ENCODE measurements at places on chromosomes 7 and 10.

DNA sequence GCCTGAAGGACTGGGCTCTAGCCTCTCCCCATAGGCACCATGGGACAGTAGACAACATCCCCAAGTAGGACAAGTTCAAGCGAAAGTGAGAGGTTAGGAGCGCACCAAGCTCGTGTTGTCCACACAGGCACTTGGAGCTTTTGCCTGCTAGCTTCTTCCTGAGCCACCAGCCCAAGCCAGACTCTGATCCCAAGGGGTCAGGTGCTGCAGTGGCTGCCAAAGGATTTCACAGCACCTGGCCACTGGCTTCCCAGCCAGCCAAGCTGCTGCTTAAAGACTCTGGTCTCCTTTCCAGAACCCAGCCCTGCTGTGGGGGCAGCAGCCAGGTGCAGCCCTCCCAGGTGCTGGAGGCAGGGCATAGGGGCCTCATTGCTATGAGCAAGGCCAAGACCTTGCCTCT, 33.0 kb upstream of the UNC5B start:
- no peak for DNase-seq

- no peak for DNase-seq
Observed at GRCh38 chr7:471866-472639, 47.6 kb downstream of the PDGFA start.

DNA sequence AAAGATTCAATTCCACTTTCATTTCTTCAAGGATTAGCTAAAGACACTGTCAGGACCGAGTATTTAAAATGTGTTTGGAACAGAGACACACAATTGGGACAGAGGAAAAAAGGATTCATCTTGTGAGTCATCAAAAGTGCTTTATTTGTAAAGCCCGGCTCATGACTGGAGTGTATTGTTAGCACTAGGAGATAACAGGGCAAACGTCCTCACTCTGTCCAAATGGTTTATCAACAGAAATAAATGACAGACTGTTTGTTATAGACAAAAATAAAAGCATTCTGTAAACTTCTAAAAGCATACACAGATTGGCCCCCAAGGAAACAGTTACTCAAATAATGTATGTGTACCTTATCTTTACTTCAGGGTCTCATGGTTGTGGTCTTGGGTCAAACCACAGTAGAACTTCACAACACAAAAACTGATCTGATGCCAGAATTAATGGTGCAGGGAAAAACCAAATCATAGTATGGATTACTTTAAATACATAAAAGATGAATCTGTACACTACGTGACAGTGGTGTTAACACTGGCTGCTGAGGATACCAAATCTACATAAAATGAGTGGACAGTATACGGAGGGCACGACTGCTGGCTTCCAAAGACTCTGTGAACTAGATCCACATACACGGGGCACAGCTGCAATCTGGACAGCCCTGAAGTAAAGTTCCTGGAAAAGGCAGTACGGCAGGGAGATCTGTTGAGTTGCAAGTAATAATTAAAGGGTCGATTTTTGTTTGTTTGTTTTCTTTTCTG, 179.4 kb downstream of the PIP4K2A start:
- DNase-seq, result no peak

DNA sequence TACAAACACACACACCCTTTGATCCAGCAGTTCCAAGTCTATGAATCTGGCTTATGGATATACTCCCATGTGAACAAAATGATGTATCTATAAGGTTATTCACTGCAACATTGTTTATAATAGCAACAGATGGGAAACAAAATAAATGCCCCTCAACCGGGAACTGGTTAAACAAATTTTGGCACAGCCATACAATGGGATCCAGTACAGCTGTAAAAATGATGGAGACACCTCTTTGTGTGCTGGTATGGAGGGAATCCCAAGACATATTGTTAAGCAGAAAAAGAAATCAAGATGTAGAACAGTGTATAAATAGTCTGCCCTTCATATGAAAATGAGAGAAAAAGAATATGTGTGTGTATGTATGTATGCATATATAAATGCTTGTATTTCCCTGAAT, 155.5 kb downstream of the SNX10 start:
- no peak for DNase-seq

GRCh38 chr10:129104266-129105045, 362.6 kb upstream of the MGMT start:
- DNase-seq, result no peak

GRCh38 chr10:60212195-60212594, 177.5 kb downstream of the ANK3 start:
- DNase-seq, result no peak

DNA sequence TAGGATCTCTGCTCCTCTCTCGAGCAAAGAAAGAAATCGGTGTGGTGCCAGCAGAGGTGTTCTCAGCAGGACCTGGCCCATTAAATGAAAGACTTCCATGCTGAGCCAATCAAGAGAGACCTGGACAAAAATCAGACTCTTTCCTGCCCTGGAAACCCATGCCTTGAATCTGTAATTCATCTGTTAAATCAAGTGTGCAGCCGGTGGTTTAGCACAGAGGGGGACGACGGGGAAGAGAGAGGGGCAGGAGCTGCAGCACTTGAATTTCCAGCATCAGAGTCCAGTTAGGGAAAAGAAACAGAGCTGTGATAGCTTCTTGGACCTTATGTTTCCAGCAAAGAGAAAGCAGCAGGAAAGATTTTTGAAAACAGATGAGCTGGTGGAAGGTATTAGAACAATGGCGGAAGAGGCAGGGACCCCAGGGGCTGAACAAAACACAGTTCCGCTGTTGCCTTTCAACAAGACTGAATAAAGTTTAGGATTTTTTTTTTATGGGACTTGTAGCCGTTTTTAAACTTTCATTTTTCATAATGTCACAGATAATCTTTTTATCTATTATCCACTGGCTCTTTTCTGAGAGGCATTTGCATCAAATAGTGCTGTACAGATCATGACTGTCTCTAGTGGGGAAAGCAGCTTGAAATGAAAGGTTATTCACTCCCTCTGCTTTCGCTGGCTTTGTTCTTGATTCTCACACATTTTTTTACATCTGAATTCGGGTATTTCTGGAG, 543.6 kb upstream of the GALNT17 start:
- DNase-seq, result no peak

DNA sequence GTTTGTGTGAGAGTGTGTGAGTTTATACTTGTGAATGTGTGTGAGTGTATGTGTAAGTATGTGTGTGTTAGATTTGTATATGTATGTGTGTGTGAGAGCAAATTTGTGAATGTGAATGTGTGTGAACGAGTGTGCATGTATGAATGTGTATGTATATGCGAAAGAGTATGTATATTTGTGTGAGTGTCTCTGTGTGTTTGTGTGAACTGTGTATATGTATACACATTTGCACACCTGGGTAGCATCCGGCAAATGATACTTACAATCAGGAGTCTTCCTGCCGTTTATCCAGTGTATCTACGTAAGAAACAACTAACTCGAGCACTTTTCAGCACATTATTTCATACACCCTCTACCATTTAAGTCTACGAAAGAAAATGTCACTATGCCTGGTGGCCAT, 487.4 kb downstream of the TNS3 start:
- no peak for DNase-seq

DNA sequence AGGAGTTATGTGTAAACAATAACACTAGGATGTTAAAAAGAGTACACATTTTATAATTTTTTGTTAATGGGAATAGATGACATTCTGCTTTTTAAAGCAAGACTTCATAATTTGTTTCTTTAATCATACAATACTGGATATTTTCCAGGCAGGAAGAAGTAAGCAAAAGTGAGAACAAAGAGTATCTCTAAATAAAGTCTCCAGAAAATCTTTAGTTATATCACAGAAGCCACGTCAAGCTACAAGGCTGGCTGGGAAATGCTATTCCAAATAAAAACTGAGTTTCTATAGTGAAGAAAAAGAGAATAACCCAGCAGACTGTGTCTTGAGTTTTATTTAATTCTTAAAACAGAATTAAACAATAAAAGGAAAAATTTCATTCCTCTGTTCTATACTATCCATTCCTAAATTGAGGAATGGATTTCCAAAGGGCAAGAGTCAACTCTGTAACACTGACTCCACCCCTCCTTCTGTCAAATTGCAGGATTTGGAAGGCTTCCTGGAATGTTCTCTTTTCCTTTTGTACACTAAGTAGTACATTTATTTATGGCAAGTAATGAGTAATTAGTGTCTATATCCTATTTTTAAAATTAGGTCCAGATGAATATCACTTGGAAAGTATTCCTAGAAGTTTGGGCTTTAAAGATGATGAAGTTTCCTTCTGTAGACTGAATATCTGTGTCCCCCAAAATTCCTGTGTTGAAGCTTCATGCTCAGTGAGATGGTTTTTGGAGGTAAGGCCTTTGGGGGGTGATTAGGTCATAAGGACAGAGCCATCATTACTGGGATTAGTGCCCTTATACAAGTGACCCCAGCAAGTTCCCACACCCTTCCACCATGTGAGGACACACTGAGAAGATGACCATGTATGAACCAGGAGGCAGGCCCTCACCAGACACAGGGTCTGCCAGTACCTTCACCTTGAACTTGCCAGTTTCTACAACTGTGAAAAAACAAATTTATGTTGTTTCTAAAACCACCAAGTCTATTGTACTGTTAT, 290.9 kb downstream of the CRPPA start:
- DNase-seq, result no peak

GRCh38 chr7:4181446-4181845, 500.6 kb upstream of the FOXK1 start:
- no peak for DNase-seq

GRCh38 chr10:98100476-98100875, 34.0 kb upstream of the R3HCC1L start:
- no peak for DNase-seq

DNA sequence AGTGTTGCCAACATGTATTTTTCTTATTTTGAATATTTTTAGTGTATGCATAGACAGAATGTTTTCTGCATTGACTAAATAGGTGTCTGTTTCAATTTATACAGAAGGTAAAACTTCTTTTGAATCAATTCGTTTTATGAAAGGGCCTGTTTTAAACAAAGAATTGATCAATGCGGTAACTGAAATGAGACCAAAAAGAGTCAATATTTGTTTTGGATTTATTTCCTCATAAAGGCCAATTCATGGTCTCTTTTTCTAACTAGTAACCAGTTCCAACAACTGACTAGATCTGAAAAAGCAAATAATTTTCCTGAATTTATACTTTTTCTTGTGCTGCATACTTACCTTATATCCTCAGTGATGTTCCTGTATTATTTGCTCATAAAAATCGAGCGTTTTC, 320.5 kb downstream of the DGKB start:
- no peak for DNase-seq

GRCh38 chr7:105806592-105807447, 69.6 kb downstream of the ATXN7L1 start:
- no peak for DNase-seq

GRCh38 chr10:48555310-48556042, 49.4 kb downstream of the ARHGAP22 start:
- DNase-seq, result no peak

- no peak for DNase-seq
Observed at GRCh38 chr7:145957160-145957890, 159.3 kb upstream of the CNTNAP2 start.

DNA sequence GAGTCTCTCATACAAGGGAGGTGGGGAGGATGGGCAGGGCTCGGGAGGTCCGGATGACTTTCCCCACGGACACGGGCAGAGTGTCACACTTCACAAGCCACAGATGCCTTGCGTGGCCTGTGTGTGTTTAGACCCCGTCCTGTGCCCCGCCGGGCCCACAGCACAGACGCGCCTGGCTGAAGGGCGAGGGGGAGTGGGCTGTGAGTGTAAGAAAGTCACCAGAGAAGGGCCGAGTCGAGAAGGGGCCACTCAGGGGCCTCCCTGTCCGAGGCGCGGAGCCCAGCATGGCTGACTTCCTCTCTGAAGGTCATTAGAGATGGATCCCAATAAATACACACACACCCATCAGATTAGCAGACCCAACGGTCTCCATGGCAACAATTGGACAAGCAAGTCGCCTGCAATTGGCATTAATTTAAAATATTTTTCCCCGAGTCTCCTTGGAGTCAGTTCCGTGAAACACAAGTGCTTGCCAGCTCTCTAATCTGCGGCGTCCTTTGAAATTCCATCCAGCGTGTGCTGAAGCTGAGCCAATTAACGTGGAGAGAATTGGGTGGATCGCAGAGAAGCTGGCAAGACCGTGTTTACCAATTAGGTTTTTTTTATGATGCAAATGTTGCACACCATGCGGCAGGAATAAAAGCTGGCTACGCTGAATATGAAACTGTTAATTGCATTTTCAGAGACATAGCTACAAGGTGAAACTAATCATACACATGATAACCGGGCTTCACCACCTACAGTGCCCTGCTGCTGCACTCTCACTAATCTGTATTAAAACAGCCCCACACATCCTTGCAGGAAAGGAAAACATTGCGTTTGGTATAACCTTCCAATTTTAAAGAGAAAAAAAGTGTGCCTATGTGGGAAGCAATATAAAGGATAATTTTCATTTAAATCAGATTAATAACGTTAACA, 571.2 kb downstream of the PTPRN2 start:
- no peak for DNase-seq

DNA sequence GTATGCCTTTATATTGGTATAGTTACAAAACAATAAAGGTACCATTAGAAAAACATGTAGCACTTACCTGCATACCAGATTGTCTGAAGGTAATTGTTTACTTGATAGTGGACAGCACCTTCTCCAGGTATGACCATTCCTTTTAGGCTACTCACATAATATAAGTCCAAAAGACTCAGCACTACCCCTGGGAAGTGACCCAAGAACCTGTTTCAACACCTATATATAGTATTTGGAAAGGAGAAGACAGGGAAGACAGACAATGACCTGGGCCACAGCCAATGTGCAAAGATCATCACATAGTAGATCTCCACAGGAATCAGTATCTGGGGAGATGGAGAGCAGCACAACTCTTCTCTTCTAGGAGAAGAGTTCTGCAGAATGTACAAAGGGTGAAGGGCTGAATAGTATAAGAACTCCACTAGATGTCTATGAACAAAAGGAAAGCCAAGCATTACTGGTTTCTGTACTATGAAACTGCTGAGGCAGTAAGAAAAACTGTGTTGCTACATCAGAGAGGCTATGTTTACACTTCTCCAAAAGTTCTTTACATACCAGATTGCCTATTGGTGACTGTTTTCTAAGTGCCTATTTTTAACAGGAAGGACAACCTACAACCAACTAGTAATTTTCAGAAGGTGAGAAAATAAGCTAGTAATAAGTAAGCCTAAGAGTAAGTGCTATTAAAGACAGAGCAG, 159.2 kb downstream of the BTAF1 start:
- no peak for DNase-seq

- no peak for DNase-seq
Observed at GRCh38 chr10:128215733-128216132, 89.5 kb upstream of the MKI67 start.

GRCh38 chr10:95833042-95833610, 74.6 kb upstream of the CC2D2B start:
- DNase-seq, result no peak
